Uterine smooth muscle cell (primary cell): ENCODE measurements at places on chromosomes 7 and 10. TPM values are rescaled to one million over a fixed set of nuclear protein-coding genes. Genes with fewer than 3 reads are reported as not detected.

Gene AKR1D1
- total RNA-seq, result under 0.01 TPM in 1 of 2 replicates, not detected in the other

Gene RFC2
- 15.6 and 50.8 TPM in 2 replicates for total RNA-seq

Gene CAV2
- 92.7 and 112 TPM in 2 replicates for total RNA-seq

Gene PRF1
- total RNA-seq, result not detected in 2 replicates

Gene NODAL
- not detected in 2 replicates for total RNA-seq

Gene TMEM130
- 0.11 and 0.25 TPM in 2 replicates for total RNA-seq

Gene CFTR
- total RNA-seq, result under 0.01 TPM in 2 replicates

Gene ACTR3C
- total RNA-seq, result 1.00 and 1.5 TPM in 2 replicates

Gene TUBB8
- total RNA-seq, result not detected in 2 replicates

Gene IFIT1
- total RNA-seq, result 12.7 and 16.4 TPM in 2 replicates

Gene TEX47
- not detected in 2 replicates for total RNA-seq

Gene NUTM2E
- not detected in 2 replicates for total RNA-seq

Gene PPP1R17
- total RNA-seq, result under 0.01 TPM in 1 of 2 replicates, not detected in the other

Gene LRRC4
- under 0.01 and 0.22 TPM in 2 replicates for total RNA-seq

Gene COL28A1
- 0.55 and 0.87 TPM in 2 replicates for total RNA-seq

Gene SLC25A28
- 18.8 and 22.4 TPM in 2 replicates for total RNA-seq

Gene SFMBT2
- total RNA-seq, result 3.5 and 4.1 TPM in 2 replicates

Gene HILPDA
- 14.2 and 19.5 TPM in 2 replicates for total RNA-seq

Gene DHX32
- total RNA-seq, result 44.0 and 45.6 TPM in 2 replicates

Gene LRRC27
- 7.1 and 13.9 TPM in 2 replicates for total RNA-seq

Gene GPER1
- 3.0 and 4.5 TPM in 2 replicates for total RNA-seq

Gene MNX1
- not detected in 2 replicates for total RNA-seq

Gene KCP
- 0.55 and 5.2 TPM in 2 replicates for total RNA-seq

Gene LAMB4
- under 0.01 and 0.12 TPM in 2 replicates for total RNA-seq

Gene DKK1
- total RNA-seq, result 292 and 421 TPM in 2 replicates

Gene TMEM26
- total RNA-seq, result 0.50 and 0.66 TPM in 2 replicates

Gene HTRA1
- total RNA-seq, result 44.5 and 158 TPM in 2 replicates

Gene COL17A1
- total RNA-seq, result under 0.01 and 0.33 TPM in 2 replicates

Gene SPDYE6
- 0.25 TPM in 1 of 2 replicates, not detected in the other for total RNA-seq

Gene SFRP5
- not detected in 2 replicates for total RNA-seq

Gene PRKG1
- total RNA-seq, result 26.3 and 38.7 TPM in 2 replicates

Gene PIK3CG
- total RNA-seq, result not detected in 2 replicates

Gene NPC1L1
- total RNA-seq, result under 0.01 and 0.12 TPM in 2 replicates

Gene ZP3
- 0.55 and 0.87 TPM in 2 replicates for total RNA-seq

Gene GLUD1
- total RNA-seq, result 280 and 331 TPM in 2 replicates

Gene RADIL
- total RNA-seq, result 0.50 and 1.1 TPM in 2 replicates

Gene TCAF2
- total RNA-seq, result 1.4 and 1.9 TPM in 2 replicates

Gene BTBD16
- not detected in 2 replicates for total RNA-seq

Gene FLNC
- total RNA-seq, result 286 and 354 TPM in 2 replicates

Gene SLC13A1
- total RNA-seq, result not detected in 2 replicates

Gene PNLIPRP2
- total RNA-seq, result not detected in 2 replicates

Gene AUTS2
- 5.1 and 9.9 TPM in 2 replicates for total RNA-seq

Gene RSBN1L
- total RNA-seq, result 24.9 and 26.3 TPM in 2 replicates

Gene VPS41
- 62.4 and 71.5 TPM in 2 replicates for total RNA-seq

Gene CYP3A5
- 3.5 and 4.8 TPM in 2 replicates for total RNA-seq

Gene CCDC7
- 8.7 and 10.7 TPM in 2 replicates for total RNA-seq

Gene CDC14C
- total RNA-seq, result not detected in 2 replicates
